ENCODE measurements at places on chromosomes 16 and 17.

DNA sequence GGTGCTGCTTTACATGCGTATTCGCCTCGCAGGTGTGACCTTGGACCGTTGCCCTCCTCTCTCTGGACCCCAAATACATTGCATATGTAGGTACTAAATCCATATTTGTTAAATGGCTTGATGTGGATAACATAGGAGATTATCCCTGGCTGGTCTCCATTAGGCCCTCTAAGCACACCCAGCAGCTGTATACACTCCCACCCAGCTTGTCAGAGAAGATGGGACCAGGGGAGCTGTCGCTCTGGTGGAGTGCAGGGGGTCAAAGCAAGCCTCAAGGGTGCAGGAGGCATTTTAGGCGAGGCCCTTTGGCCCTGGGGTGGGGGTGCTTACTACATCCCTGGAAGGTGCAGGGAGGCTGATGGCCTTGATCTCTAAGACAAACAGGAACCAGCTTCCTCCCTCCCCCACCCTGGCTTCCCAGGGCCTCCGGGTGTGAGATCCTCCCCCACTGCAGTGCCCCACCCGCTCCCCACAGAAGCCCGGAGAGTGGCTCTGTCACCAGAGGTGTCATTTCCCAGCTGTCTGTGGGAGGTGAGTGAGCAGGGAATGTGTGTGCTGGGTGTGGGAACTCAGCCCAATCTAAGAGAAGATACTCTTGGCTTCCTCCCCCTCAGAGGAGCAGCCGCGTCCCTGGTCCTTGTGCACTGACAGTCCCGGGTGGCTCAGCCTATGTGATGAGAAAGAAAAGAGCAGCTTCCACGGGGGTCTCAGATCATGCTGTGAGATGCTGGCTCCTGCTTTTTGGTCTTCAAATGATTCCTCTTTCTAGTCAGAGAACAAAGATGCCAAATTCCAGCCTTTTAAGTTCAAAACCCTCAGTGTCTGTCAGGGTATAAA, 1.4 kb upstream of the VAMP2 start:
- DNase-seq: no peak

- no peak for DNase-seq
Measured at GRCh38 chr17:50311483-50311882, 34.4 kb upstream of the XYLT2 start.

GRCh38 chr17:41521574-41522261, 3.0 kb upstream of the KRT15 start:
- DNase-seq: peak; percentile 55

- DNase-seq: no peak
Measured at GRCh38 chr16:54687043-54687899, 243.4 kb upstream of the IRX5 start.

DNA sequence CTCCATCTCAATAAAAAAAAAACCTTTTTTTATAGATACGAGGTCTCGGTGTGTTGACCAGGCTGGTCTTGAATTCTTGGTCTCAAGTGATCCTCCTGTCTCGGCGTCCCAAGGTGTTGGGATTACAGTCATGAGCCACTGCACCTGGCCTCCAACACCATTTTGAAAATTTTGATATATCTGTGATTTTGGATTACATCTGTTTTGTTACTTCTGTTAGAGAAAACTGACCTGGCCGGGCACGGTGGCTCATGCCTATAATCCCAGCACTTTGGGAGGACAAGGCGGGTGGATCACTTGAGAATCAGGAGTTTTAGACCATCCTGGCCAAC, 18.6 kb downstream of the RMI2 start:
- DNase-seq: no peak

DNA sequence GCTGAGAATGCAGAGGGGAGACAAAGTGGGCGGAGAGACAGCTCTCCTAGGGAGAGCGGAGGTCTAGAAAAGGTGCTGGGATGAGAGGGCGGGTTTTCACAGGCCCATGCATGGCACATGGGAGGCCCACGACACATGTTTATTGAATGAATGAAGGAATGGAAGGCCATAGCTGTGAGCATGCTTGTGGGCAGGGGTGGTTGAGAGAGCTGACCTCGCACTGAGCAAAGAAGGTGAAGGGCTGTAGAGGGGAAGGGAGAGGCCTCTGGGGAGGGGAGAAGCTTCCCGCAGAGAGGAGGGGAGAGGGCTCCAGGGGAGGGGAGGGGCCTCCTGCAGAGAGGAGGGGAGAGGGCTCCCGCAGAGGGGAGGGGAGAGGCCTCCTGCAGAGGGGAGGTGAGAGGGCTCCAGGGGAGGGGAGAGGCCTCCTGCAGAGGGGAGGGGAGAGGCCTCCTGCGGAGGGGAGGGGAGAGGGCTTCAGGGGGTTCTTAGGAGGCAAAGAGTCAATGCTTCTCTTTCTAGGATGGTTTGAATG, 27.3 kb downstream of the SDK2 start:
- DNase-seq: no peak

GRCh38 chr17:77594416-77595209, 363.9 kb upstream of the TNRC6C start:
- DNase-seq: no peak

GRCh38 chr16:2883458-2883908, 468 bp downstream of the FLYWCH2 start:
- DNase-seq: no peak

DNA sequence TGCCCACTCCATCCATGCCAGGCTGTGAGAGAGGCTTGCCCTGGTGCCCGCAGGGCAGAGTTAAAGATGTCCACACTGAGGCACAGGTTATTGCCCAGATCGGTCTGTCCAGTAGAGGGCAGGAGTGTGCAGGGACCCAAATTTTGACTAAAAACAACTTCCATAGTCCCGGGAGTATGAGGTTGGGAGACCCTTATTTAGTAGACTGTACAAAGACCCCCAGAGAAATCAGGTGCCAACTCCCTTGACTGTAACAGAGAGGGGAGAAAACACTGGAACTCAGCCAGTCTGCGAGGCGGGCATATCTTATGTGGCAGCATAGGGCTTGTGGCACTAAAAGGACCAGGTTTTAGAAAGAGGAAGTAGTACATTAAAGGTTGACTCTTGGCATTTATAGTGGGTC, 43.4 kb downstream of the HNF1B start:
- DNase-seq: peak; percentile 72

DNA sequence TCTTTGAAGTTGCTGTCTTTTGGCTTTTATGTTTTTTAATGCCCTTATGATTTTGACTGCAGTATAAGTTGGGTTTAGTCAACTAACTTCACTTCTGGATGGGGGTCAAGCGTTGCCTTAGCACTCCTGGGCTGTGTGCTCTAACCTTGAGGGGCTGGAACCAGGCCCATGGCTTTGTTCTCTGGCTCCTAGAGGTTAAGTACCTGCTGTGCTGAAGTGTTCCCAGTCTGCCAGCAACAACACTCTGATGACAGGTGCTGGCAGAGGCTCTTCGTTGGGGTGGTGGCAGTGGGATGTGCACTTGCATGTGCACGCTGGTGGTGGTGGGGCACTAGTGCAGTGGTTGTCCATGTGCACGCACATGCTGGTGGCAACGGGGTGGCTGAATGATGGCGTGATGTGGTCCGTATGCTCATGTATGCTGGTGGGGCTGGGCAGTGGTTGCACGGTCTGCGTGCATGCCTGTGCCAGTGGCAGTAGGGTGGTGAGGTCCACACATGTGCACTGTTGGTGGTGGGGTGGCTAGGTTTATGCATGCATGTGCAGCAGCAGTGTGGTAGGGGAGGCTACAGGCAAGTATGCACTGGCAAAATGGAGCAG, 447.8 kb upstream of the GOT2 start:
- no peak for DNase-seq

DNA sequence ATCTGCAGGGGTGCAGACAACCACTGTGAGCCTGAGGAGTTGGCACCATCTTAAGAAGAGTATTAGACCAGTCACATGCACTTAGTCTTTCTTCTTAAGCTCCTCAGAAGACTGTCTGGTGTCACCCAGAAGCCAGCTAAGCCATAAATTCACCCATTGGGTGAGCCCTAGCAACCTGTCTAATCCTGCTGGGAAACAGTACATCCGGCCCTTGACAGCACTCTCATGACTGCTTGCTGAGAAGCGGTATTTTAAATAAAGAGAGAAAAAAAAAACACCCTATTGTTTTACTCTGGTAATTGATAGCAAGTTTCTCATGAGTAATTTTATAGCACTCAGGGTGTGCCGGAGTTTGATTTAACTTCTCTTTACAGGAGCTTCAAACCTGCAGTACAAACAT, 134.7 kb downstream of the SOX9 start:
- DNase-seq: peak; percentile 43

- DNase-seq: no peak
Measured at GRCh38 chr17:57531648-57532504, 213.2 kb downstream of the CCDC182 start.

- DNase-seq: no peak
Measured at GRCh38 chr17:77963441-77963840, 4.9 kb downstream of the TNRC6C start.

- no peak for DNase-seq
Measured at GRCh38 chr17:79919862-79920720, 80.9 kb upstream of the CBX4 start.

DNA sequence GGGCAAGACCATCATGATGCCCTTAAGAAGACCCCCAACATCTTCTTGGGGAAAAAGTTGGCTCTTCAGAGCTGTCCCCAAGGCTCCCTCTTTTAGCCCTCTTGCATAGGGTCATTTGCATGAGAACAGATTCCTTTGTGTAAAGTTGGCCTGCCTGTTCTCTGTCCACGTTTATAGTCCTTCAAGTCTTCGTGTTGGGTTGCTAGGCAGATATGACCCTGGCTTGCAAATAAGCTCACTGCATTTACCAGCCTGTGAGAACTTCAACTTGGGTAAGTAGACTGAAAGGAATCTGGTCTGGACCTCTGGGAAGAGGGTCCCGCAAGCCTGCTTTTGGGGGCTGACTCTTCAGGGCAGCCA, 2.9 kb downstream of the ARSG start:
- peak; percentile 14 for DNase-seq

GRCh38 chr16:50627419-50627818, 53.7 kb downstream of the SNX20 start:
- DNase-seq: peak; percentile 65

GRCh38 chr17:79401704-79402674, 208.9 kb downstream of the RBFOX3 start:
- DNase-seq: no peak

GRCh38 chr17:42683407-42684034, 1.2 kb downstream of the CNTNAP1 start:
- peak; percentile 45 for DNase-seq

GRCh38 chr17:8856869-8857575, 10.5 kb downstream of the PIK3R6 start:
- DNase-seq: no peak
